ENCODE measurements at places on chromosomes 5 and 9.

GRCh38 chr5:65078331-65078730 is 309.6 kb downstream of the CWC27 start:
- no peak for DNase-seq

DNA sequence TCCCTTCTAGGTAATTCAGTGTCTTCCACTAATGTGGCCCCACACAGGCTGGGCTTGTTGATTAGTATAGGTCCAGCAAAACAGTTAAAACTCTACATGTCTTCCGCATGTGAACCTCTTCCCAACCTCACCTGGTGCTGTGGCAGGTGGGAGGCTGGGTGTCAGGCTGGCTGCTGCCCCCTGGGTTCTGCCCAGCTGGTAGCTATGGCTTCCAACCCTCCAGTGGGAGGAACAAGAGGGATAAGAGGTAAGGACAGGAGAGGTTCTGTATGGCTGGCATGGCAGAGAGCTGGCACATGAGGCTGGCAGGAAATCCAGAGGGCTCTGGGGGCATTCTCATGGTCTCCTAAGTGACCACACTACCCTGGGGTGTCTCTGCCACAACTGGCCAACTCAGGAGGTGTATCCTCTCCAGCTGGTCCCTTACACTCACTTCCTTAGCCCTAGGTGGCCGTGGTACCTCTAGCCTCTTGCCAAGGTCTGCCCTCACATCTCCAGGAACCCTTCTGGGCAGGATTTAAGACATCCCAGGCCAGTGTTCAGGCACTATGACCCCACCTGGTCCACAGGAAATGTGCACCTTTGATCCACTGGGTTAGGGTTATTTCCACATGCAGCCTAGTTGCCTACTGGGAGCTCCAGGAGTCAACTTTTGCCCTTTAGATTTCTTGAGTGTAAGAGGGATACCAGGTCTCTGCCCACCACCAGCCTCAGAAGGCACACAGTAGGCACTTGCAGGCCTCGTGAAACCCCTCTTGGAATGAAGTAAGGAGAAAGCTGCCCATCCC is 41.7 kb downstream of the AHRR start:
- DNase-seq: no peak

- no peak for DNase-seq
These were observed 14.1 kb upstream of the RAPGEF6 start for GRCh38 chr5:131649161-131649560.

DNA sequence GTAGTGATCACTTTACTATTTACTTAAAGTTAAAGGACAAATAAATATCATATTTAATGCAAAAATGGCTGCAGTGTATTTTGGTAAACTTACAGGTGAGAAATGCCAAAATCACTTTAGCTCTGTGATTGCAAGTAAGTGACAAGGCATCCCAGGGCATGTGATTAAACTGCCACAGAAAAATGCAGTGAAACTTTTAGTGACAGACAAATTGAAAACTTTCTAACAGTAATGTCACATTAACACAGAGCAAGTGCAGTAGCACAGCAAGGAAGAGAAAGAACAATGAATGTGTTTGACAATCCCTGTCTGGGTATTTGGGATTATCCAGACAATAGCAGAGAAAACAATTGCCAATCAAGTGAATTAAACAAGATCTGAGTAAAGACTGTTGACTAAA is 606.8 kb downstream of the SLCO4C1 start:
- no peak for DNase-seq

- no peak for DNase-seq
These were observed 45.8 kb downstream of the SECISBP2 start for GRCh38 chr9:89363921-89364665.

GRCh38 chr9:100229561-100229960 is 123.2 kb downstream of the TEX10 start:
- DNase-seq: no peak

DNA sequence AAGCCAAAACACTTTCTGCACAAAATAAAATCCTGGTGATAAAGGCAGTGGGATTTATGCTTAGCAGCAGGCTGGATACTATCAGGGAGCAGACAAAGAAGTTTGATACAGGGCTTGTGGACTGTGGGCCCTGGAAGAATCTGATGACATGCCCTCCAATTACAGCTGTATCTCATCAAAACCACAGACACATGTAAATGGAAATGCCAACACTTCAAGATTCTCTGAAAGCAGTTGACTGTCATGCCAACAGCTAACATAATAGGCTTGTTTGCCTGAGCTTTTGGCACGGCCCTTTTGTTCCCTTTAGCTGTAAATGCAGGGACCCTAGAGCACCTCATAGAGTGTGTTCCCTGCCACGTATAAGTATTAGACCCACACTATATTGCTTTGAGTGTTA is 114.4 kb downstream of the STK32A start:
- no peak for DNase-seq

- DNase-seq: no peak
These were observed 764 bp downstream of the CAMLG start for GRCh38 chr5:134738963-134739661.

GRCh38 chr9:128406848-128407391 is 13.7 kb upstream of the CERCAM start:
- DNase-seq: no peak

DNA sequence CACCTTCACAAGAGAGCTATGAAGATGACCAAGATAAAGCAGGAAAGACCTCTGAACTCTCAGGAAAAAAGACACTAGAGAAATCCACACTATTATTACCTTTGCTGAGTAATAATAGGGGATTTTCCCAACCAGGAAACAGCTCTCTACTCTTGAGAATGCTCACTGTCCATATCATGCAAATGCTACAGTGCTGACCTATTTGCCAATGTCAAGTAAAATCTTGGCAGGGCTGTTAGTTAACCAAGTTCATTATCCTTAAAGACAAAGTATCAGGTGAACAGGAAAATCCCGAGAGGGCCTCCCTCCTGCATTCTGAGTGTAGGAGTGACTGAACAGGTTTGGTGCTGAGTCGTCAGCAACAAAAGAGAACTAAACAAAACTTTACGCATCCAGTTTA is 306.6 kb downstream of the ACTL7B start:
- no peak for DNase-seq

- DNase-seq: no peak
These were observed 69.9 kb downstream of the SEMA6A start for GRCh38 chr5:116504593-116505166.

DNA sequence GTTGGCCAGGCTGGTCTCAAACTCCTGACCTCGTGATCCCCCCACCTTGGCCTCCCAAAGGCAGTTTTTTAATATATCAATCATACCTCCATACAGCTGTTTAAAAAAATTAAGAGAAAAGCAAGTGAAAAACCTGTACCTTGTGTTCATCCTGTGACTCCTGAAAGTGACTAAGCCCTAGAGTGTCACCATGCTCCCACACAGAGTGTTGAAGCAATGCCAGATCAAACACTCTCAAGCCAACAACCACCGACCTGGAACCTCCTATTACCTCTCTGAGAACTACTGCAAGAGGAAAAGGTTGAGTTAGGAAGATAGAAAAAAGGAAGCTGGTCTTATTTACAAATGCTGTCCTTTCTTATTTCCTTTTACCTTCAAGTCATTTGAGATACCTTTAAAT is 123.5 kb downstream of the RASEF start:
- DNase-seq: no peak

DNA sequence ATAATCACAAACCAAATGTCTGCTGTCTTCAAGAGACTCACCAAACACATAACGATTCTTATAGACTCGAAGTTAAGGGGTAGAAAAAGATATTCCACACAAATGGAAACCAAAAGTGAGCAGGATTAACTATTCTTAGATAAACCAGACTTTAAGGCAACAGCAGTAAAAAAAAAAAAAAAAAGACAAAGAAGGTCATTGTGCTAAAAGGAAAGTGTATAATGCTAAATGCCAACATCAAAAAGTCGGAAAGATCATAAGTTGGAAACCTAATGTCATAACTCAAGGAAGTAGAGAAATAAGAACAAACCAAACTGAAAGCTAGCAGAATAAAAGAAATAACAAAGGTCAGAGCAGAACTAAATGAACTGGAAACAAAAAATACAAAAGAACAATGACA is 714.6 kb downstream of the SEMA5A start:
- DNase-seq: no peak

DNA sequence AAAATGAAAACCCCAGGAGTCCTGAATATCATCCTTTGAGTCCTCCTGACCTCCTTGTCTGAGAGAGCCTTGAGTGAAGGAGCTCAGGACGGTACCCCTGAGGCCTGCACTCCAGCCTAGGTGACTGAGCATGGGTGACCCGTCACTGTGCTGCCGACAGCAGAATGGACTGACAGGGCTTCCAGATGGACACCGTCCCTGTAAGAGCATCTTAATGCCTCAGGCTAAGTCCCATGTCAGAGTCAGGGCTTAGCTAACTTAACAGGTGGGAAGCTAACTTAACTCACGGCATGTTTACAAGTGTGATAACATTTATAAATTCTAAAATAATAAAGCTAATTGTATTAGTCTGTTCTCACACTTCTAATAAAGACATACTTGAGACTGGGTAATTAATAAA is 68.3 kb downstream of the IL6ST start:
- no peak for DNase-seq

- no peak for DNase-seq
These were observed 17.4 kb upstream of the ARSI start for GRCh38 chr5:150320044-150320613.

Data from cerebellar nuclear complex (tissue), 1 donor.